ENCODE measurements at places on chromosomes 1 and 21.

- DNase-seq: no peak
Measured at GRCh38 chr1:65681096-65681495, 111.6 kb upstream of the PDE4B start.

- no peak for DNase-seq
Measured at GRCh38 chr1:179881642-179882252, 338 bp upstream of the TOR1AIP1 start.

DNA sequence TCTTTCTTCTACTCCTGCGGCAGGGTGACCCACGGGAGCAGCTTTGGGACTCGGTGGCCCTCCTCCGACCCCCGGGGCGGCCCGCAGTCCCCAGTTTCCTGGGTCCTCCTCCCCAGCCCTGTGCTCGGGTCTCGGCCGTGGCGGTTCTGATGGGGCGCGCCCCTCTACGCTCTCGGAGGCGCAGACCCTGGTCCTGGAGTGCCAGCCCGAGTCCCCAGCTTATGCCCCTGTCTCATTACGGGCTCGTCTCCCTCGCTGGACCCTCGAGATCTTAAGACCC is 430 bp downstream of the BTG2 start:
- DNase-seq: no peak

DNA sequence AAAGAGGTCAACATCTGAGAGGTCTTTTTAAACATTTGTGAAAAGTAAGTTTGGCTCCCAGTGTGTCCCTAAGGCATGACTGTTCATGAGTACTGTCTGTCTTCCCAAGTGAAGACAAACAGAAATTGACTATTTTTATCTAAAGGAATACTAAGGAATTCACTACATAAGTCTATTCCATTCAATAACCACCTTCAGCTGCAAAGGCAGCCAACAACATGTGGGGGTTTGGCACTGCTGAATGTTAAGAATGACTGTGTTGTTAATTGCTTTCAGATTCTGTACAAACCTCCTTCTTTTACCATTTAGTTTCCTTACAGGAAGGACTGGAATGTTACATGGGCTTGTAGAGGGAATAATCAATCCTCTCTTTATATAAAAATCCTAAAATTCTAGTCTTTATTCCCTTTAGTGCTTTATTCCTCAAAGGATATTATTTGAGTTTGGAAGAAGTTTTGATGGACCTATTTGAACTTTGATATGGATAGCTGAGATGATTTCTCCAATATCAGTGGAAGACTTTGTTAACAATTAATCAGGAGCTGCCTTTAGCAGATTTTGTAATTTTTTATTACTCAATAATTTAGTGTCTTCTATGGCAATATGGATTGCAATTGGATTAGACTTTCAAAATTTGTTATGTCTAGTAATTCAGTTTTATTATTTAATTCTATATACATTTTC is 201.7 kb upstream of the CHRM3 start:
- DNase-seq: no peak
